CD4-positive, alpha-beta memory T cell (primary cell): ENCODE measurements at places on chromosomes 6 and 20. TPM values are rescaled to one million over a fixed set of nuclear protein-coding genes. Genes with fewer than 3 reads are reported as not detected.

GRCh38 chr6:33078919-33079521, 3.2 kb downstream of the HLA-DPB1 start:
- no peak for DNase-seq

DNA sequence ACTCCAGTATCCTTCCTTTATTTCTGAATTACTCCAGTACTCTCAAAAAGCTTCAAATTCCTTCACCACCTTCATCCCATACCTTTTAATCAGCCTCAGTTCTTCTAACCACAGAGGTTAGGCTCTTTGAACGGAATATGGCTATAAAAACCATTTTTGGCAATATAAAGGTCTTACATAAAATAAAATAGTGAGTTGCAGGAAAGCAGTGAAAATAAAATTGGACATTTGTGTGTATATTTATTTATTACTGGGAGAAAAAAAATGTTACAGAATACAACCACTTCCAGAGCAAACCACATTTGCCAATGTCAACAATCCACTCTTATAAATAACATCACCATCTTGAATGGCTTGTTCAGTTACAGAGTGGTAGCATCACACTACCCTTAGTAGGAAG, 7.7 kb downstream of the HDDC2 start:
- DNase-seq, result no peak

- DNase-seq, result no peak
Observed at GRCh38 chr6:159945801-159946392, 23.0 kb upstream of the IGF2R start.

DNA sequence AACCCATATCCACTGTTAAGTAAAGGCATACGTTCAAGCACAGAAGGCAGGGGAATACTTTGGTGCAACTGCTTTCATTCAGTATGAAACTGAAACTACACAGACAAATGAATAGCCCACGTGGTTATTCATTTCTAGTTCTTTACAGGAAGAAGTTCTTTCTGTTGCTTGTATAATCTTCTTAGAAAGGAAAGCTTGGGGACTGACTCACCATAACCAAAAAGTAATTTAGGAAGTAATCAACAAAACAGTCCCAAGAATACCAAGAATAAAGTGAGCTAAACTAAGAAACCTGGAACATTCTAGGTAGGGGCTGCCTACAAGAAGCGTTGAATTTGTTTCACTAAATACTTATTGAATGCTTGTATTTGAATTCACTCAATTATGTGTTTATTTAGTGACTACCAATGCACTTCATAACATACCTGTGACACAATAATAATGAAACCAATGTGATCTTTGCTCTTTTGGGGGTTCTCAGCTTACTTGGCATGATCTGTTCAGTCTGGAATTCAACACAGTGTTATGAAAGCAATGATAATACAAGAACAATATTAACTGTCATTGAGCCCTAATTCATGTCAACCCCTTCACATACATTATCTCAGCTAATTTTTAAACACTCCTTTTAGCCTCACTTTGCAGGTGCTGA, 25.1 kb upstream of the KIAA0408 start:
- no peak for DNase-seq

TSBP1 gene
- not detected for polyA plus RNA-seq

ADGB gene
- polyA plus RNA-seq, result not detected
